ENCODE measurements at places on chromosomes 2 and 18.

DNA sequence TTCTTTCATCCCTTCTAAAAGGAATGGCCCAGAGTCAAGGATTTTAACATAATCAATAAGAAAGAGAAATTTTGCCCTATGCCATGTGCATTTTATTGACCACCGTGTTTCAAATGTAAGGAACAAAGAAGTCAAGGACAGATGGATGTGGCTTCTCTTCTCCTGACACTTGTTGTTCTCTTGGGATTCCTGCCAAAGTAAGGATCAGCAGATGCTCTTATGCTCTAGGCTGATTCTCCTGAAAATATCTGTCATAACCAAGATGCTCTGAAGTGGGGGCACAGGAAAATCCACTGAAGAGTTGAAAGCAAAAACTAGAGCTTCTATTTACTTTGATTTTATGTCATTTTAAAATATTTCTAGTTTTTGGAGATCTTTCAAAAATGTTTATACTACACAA, 72.9 kb upstream of the SYT4 start:
- no peak for DNase-seq

DNA sequence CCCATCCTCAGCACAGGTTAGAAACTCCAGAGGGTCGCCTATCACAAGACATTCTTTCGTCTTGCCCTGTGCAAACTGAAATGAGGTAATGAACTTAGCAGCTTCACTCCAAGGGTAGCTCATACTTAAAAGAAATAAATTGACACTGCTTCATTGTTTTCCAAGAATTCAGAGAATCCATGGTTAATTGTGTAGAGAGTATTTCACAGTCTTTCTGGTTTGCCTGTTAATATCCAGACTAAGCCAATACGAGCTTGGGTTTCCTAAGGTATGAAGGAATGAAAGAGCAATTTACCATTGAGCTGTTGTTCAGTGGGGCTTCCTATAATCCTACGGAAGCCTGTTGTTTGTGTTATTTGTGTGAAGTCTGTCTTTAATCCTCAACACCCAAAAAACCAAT, 58.7 kb downstream of the FAM124B start:
- DNase-seq: no peak

- no peak for DNase-seq
Measured at GRCh38 chr18:6792391-6792790, 62.9 kb downstream of the ARHGAP28 start.

DNA sequence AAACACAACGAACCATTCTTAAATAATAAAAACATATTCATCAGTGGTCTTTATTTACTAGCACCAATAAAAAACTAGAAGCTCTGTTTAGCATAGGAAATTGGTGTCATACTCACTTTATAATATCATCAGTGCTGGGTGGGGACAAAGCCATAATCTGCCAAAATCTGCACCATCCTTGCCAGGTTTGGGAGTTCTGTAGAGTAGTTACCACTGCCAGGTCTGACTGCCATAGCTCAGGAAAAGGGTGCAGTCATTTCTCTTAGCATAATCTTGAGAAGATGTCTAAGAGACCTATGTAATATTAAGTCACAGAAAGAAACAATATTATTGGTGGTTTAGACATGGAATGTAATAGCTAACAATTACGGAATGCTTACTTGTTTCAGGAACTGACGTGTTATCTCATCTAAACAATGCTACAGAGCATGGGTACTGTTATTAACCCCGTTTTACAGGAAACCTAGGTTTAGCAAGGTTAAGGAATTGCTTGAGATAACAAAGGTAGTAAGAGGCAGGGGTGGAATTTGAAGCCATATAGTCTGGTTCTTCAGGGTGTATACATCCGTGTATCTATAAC, 1.6 kb upstream of the MARCHF7 start:
- no peak for DNase-seq

- no peak for DNase-seq
Measured at GRCh38 chr2:128373451-128374000, 54.9 kb upstream of the HS6ST1 start.

DNA sequence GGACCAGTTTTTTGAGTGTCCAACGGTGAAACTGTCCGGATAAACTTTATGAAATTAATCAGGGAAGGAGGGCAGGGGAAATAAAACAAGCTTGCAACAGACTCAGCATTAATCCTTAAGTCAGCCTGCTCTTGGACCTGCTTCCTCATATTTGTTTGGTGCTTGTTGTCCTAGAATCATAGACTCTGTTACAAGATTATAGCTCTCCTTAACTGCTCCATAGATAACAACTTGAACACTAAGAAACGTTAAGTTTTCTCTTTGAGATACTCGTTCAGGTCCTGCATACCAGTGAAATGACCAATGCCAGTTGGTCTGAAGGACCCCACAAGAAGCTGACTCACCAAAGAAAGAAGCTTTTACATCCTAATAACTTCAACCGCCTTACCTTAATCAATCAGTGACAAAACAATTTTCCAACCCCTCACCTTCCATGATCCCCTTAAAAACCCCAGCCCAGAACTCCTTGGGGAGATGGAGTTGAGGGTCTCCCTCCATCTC, 493.2 kb downstream of the PID1 start:
- no peak for DNase-seq

GRCh38 chr2:102473631-102474030, 605 bp downstream of the SLC9A4 start:
- no peak for DNase-seq

DNA sequence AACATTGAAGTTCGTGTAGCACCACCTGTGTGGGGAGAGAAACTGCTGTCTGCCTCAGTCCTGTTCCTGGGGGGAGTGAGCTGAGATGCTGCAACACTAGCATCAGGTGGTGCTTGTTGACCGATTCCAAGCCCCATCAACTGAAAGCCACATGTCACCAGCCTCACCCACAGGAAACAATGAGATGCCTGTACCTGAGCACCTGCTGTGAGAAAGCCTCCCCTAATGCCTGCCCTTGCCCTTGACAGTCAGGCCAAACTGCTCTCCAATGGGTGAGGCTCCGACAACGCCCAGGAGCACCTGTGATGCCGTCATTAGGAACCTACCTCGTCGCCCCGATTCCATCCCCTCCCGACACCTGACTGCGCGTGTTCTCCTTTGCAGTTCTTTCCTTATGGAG, 104.6 kb downstream of the SMC6 start:
- no peak for DNase-seq

DNA sequence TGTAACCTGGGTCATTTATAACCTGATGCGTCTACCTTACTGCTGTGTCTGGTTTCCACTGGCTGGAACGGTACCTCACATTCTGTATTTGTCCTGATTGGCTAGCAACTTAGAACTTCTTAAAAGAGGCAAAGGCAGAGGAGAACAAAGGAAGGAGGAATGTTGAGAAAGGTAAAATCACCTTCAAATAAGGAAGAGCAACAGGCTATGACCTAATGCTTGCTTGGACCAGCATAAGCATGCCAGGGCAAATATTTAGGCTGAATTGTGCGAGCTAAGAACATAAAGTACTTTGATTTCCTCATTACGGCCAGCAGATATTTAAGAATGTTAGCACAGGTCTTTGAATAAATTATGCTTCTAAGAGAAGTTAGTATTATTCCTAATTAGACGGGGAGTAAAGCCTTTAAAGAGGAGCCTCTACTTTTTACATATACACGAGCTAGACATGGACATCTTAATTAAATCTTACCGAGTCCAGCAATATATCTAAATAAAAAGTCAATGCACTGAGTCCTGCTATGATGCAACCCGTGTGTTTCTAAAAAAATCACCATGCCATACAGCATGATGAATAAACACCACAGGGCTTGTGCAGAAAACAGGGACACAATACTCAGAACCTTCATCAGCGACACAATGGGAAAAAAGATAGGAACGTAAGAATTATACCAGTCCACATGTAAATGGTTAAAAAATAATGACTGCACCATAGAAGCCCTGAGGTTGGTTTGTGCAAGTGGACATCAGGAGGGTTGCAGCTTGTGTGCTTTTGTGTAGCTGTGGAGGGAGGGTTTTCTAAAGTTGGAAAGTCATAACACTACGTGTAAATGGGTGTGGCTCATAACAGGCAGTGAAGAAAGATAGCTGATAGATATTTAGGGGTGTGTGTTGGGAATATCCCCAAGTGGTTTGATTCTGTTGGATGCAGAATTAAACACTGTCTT, 14.2 kb downstream of the SEPTIN2 start:
- DNase-seq: no peak

DNA sequence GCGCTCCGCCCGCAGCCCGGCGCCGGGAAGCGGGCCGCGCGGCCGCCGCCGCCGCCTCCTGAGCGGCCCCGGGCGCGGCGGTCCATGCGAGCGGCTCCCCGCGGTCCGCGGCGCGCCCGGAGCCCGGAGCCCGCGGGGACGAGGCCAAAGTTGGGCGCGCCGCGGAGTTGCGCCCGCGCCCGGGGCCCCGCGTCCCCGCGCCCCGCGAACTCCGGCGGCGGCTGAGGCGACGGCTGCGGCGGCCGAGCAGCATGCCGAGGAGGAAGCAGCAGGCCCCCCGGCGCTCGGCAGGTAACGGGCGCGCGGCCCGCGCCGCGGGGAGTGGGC, 992 bp downstream of the TSHZ1 start:
- no peak for DNase-seq

DNA sequence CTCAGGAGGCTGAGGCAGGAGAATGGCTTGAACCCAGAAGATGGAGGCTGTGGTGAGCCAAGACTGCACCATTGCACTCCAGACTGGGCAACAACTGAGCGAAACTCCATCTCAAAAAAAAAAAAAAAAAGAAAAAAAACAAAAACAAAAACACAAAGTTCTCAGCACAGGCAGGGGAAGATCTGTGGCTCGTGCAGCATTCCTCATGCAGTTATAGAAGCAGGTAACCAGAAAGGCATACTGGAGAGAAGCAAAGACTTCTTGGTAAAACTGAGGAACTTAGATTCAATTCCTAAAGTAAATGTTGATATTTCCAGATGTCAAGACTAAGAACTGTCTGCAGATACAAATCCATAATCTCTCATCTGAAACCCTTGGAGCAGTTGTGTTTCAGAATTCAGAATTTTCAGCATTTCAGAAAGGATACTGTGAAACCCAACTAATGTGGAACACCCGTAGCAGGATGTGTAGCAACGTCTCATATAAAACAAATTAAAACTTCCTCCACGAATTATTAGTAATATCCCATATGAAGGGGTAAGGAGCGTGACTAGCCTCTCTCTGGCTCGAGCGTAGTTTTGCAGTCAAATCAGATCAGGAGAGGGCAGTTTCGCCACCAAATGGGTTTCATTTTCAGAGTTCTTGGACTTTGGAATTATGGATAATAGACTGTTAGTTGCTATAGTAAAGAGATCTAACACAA, 13.2 kb upstream of the SLC25A52 start:
- DNase-seq: no peak

DNA sequence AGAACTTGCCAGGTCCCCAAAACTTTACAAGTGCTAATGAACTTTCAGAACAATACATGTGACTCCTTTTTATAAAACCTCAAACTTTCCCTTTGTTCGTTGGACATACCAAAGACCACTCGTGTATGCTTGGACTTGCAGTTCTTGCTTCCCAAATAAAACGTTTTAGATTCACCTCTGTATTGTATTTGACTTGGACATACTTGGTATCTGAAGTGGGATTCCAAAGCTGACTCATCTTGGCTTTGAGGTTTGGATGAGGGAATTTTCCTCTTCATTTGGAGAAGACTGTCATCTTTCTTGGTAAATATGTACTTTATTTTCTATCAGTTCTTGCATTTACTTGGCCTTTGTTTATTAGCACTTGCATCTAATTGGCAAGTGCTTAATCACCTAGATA, 8.0 kb upstream of the CYB5A start:
- no peak for DNase-seq

DNA sequence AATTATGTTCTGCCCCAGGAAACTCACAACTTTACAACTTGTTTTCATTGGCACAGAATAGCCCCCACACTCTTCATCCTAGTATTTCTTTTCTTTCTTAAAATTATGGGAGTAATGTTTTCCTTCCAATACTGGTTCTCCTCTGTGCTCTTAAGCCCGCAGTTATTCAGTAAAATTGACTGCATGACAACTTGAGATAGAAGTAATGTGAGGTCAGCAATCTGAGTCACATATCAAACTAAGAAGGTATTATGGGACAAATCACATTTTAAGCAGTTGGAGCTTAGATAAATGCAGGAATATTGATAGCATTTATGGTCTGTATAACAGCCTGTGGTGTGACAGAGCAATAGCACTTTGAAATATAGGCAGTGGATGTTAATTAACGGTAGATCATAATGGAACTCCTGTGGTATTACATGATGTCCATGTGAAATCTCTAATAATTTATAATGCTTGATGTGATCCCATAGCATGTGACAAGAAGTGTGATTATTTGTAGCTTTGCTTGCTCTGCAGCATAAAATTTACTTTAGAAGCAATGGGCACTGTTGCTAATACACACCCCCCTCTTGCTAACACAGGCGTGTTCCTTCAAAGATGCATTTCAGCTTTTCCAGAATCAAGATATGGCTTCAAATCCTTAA, 351.4 kb upstream of the CDH20 start:
- DNase-seq: no peak

DNA sequence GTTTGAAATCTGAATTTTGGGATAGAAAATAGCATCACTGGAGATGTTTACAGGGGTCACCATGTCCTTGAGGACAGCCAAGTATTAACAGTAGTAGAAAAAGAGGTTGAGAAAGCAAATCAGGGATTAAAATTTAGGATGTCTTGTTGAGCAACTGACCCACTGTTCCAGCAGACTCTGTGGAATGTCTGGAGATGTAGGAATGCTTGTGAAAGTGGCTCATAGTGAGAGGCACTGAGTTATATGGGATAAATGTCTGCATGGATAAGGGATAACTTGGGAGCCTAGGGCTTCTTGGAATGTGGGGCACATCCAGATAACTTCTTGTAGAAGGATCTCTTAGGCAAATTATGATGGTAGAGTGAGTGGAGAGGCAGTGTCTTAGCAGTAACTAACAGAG, 495.0 kb downstream of the TMX3 start:
- DNase-seq: no peak
